Jurkat, Clone E6-1 (cell line): ENCODE measurements at places on chromosomes 4 and X.

DNA sequence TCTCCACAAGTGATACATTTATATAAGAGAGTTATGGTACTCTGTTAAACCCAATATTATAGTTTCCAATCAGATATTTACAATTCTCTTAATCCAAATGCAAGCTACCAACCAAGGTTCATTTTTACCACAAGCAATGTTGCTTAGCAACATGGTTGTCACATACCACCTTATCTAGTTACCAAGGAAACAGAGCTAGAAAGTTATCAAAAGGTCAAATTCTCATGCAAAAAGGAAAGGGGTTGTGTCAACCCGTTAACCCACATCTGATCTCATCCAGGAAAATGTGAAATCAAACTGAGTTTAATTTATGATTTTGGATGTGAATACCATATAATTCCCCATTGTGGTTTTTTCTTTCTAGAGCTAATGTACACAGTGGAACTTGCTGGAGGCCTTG, 274.1 kb upstream of the MAGEB2 start:
- no peak for DNase-seq

GRCh38 chrX:8815460-8816065, 14.4 kb upstream of the FAM9A start:
- peak; percentile 31 for DNase-seq

GRCh38 chr4:8229331-8229975, 30.4 kb downstream of the SH3TC1 start:
- no peak for DNase-seq

GRCh38 chr4:85807247-85807950, 332.4 kb downstream of the ARHGAP24 start:
- no peak for DNase-seq

GRCh38 chr4:20237894-20238537, 13.7 kb upstream of the SLIT2 start:
- DNase-seq = no peak

DNA sequence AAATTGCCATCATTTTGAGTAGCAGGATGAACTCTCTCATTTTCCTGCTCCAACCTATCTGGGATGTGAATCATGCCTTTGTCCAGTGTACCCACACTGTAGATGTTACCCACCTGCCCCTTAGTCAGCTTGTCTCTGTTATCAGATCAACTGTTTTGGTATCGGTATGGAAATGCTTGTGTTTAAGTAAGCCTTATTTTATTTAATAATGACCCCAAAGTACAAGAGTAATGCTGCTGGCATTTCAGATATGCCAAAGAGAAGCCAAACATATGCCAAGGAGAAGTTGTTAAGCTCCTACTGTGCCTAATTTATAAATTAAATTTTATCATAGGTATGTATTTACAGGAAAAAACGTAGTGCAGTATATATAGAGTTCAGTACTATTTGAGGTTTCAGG, 18.6 kb upstream of the RAP1GDS1 start:
- DNase-seq = no peak

- DNase-seq = no peak
Measured at GRCh38 chr4:150875367-150875766, 139.7 kb downstream of the LRBA start.

DNA sequence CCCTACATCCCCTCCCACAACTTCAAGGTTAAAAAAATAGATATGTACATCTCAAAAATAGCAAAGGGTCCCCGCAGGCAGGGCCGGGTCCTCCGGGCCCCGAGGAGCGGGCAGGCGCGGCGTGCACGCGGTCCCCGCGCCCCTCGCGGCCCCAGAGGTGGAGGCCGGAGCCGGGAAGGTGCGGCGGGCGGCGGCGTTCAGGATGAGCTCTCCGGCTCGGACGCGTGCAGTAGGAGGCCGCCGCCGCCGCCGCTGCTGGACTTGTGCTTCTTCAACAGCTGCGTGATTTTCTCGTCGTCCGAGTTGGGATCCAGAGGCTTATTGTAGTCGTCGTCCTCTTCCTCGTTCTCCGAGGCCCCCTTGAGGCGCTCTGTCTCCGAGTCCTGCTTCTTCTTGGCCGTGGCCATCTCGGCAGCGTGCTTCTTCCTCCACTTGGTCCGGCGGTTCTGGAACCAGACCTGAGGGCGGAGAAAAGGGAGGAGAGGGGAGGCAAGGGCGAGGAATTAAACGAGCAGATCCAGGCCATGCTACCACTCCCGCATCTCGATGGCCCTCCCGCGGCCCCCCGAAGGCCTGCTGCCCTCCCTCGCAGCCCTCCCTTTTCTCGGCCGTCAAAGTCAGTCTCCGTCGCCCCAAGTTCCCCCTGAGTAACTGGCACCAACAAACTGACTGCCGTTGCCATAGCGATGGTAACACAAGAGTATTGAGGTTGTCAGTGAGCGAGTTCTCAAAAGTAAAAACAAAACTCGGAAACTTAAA, 5.8 kb downstream of the NKX6-1 start:
- DNase-seq = no peak

DNA sequence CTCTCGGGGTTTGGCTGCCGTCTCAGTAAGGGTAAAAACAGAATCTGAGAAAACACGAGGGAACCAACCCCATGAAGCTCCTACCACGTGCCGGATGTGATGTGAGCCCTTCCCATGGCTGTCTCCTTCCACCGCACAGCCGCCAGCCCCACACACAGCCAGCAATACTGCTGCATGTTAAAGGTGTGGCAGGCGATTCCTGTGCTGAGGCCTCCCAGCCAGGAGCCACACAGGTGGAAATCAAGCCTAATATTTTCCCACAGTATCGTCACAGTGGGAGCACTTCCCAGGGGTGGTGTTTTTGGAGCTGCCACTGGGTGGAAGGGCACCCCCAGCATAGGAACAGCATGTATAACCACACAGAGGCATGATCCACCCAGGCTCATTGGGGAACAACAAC, 77.5 kb downstream of the SLC2A9 start:
- no peak for DNase-seq

GRCh38 chrX:10055430-10055829, 88.3 kb downstream of the CLDN34 start:
- DNase-seq = no peak

DNA sequence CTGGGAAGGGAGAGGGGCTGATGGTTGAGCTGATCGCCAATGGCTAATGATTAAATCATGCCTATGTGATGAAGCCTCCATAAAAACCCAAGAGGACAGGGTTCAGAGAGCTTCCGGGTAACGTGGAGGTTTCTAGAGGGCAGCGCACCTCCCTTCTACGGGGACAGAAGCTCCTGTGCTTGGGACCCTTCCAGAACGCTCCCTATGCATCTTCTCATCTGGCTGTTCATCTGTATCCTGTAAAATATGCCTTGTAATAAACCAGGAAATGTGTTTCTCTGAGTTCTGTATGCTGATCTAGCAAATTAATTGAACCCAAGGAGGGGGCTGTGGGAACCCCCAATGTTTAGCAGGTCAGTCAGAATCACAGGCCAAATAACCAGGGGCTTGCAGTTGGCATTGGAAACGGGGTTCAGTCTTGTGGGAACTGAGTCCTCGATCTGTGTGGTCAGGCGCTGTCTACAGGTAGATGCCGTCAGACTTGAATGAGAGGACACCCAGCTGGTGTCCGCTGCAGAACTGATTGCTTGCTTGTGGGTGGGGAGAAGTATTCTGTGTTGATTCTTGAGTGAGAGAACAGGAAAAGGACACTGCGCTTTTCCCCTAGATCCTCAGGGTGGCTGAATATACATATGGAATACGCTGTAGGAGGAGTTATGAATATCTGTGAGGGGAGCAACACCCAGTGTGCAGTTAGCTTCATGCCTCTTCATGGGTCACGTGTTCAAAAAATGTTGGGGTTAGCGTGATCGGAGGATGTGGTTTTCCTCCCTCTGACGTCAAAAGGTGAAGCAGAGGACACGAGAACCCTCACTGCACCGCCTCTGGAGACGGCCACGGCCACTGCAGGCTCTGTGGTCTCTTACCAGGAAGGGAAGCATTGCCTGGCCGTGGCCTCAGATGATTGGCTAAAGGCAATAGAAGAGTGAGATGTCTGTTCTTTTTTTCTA, 29.2 kb downstream of the HTT-AS start:
- peak; percentile 77 for DNase-seq

GRCh38 chrX:132127743-132128142, at the start of gene FRMD7:
Gene FRMD7, minus strand, starts transcription at chrX:132128020. Its CDS starts 176 bp downstream, at chrX:132127844.
- no peak for DNase-seq

DNA sequence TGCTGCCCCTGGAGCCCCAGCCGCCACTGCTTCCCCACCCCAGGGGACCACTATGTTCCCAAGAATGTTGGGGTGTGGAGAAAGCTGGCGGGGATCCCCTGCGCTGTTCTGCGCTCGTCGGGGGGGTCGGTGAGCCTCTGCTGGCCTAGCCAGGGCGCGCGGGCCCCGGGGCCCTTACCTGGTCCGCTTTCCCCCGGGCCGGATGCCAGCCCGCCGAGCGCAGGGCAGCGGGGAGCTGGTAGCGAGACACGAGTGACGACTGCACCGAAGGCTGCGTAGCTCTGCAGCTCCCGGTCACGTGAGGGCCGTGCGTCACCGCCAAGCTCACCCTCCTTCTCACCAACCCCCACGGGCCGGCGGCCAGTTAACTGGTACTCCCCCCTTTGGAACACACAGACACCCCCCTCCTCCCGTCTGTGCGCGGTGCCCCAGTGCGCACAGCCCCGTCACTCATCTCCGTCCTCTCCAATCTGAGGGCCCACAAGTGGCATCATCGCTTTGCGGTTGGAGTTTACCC, at the start of gene BEX1:
Gene BEX1 (minus strand): TSS at position 254 of the 517 bp plus-strand sequence. CDS start 897 bp downstream, outside the sequence.
- peak; percentile 64 for DNase-seq

DNA sequence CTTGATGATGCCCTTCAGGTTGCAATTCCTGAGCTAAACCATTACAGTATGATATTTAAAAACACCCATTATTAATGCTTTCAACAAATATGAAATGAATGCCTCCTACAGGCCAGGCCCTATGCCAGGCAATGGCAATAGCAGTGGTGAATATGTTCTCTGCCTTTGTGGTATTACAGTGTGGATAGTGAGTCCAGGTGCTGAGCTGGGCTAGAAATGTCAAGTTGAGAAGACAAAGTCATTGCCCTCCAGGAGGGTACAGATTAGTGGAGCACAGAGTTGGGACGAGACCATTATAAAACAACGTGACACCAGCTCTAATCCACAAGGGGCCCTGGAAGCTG, 81.9 kb downstream of the RBM47 start:
- DNase-seq = no peak

DNA sequence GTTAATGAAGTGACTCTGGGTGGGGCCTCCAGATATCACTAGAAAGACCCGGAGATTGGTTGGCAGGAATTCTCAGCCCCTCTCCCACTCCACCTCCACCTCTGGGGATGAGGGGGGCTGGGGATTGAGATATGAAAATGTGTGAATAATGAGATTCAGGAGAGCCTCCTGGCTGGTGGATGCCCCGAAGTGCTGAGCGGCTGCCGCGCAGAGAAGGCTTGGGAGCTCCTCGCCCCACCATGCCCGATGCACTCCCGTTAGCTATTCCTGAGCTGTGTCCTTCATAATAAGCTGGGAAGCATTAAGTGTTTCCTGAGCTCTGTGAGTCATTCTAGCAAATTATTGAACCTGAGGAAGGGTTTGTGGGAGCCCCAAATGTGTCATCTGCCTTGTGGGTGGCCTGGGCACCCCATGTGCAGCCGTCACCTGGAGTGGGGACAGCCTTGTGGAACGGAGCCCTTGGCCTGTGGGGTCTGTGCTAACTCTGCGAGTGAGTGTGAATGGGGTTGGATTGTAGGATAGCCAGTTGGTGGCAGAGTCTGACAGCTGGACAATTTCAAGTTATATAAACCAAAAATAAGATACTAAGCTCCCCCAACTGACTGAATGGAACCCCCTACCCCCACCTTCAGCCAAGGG, 4.4 kb upstream of the MAEA start:
- no peak for DNase-seq

GRCh38 chr4:42671431-42672194, 14.7 kb upstream of the ATP8A1 start:
- peak; percentile 55 for DNase-seq

- no peak for DNase-seq
Measured at GRCh38 chr4:16160457-16160856, 65.8 kb downstream of the TAPT1 start.

DNA sequence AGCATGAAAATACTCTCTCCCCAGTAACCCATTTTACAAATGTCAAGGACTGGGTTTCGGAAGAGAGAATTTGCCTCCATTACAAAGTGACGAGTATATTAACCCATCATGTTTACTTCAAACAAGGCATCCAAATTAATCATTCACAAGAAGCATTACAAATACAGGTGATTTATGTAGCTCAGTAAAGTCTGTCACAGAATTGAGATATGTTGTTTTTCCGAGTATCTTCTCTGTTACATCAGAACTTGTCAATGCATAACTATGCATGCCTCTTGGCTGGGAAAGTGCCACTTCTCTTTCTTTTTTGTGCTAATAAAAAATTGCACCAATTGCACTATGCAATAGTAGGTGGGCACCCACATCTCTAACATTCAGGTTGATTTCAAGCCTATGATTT, 158.2 kb downstream of the AREG start:
- no peak for DNase-seq

DNA sequence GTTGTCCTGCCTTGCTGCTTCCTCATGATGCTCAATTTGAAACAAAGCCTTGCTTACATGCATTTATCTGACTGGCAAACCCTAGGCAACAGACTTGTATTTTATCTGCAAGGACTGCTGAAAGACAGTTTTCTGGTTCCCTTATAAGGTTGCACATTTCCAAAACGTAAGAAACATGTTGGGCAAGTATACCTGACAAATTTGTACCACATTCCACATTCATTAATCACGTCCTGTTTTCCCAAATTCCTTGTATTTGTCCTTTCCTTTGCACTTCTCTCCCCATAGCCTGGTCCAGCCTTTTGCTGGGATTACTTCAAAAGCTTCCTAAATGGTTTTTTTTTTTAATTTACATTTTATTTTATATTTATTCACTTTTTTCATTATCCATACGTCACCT, 310.1 kb downstream of the PPP3CA start:
- no peak for DNase-seq

DNA sequence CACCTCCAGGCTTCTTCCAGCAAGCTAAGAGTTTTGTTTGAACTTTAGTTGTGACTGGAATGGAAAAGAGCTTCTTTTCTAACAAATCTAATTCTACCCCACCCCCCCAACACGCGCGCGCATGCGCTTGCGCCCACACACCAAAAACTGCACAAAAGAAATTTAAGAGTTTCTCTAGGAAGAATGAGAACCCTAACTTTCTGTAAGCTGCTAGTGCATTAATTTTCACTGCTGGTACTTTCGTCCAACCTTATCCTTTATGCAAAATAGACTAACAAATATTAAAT, 9.0 kb upstream of the INTU start:
- no peak for DNase-seq

- no peak for DNase-seq
Measured at GRCh38 chr4:15232366-15233263, 195.2 kb upstream of the C1QTNF7 start.

DNA sequence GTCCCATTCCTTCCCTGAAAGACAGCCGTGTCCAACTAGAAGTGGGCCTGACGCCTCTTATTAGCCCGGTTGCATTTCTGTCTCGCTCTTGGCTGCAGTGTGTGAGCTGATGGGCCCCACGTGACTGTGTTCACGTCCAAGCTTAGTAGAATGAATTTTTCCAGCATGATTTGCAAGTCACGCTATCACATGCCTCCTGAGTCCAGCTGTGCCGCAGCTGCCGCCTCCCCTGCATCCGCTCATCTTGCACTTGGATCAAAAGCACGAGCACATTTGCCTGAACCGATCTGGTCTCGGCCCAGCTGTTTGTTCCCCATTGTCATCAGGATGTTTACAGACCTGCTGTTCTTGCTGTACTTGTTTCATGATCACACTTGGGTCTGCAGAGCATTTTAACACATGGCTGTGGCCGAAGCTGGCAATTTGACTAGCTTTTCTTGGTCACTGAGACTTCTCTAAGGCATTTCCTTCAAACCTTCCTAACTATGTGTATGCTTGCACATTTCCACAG, 126.5 kb downstream of the KIT start:
- DNase-seq = no peak
